ENCODE measurements at places on chromosomes 12 and 14.
A peak's percentile ranks its signal among the peaks of the same experiment; 100 is the strongest.

DNA sequence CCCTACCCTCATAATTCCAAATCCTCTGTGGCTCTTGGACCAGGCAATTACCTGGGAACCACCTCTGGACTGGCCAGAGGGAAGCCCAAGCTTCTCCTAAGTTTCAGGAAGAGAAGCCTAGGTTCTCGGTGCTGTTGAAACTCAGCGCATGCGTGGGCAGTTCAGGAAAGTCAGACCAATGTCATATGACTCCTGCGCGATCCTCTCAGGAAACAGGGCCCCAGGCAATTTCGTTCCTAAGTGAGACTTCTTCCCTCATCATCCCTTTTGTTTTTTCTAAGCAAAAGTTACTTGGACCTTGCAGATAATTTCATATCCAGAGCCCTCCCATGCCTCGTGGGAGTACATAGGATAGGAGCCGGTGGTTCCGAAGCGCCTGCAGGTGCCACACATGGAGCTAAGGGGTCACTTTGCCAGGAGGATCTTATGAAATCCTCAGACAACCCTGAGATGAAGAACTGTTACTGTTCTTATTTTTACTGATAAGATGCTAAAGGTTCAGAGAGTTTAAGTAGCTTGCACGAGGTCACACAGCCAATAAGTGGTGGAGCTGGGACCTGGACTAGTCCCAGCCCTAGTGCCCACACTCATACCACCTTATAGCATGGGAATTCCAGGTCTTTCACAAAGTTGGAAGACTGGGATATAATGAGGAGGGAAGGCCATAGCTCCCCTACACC lies 168.2 kb downstream of the ZFP36L1 start:
- peak; percentile 70 for DNase-seq

DNA sequence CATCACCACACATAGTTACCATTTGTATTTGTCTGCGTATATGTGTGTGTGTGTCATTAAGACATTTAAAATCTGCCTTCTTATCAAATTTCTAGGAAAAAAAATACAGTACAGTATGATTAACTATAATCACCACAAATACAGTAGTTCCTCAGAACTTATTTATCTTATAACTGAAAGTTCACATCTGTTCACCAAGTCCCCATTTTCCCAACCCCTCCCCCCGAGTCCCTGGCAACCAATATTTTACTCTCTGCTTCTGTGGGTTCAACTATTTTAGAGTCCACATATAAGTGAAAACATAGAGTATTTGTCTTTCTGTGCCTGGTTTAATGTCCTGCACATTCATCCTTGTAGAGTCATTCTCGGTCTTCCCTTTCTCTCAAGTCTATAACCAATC lies 12.3 kb downstream of the CAPS2 start:
- DNase-seq, result no peak

DNA sequence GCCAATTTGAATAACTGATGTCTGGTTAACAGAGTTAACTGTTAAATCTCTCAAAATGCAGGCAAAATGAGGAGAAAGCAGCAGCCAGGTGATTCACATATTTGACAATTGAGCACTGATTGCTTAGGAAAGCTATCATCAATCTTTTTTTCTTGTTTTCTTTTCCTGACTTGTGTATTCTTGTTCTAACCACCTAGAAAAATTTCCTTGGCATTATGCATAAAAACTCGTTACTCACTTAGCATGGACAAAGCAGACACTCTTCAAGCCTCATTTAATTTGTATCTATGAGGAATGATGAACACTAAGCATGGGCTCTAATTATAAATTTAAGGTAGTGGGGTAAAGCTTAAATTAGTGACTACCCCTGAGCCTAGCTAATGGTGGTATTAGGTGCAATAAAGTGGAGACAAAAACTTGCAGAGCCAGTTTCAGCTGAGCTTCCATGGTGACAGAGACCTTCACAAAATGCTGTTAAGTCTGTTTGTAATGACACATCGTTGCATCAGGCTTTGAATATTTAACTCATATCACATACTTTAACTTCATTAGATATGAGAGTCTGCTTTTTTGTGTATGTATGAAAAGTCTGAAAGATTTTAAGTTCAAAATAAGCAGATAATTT lies 52.0 kb downstream of the RASSF9 start:
- DNase-seq, result no peak

GRCh38 chr12:47349137-47350061 lies 269.6 kb upstream of the AMIGO2 start:
- DNase-seq, result no peak

DNA sequence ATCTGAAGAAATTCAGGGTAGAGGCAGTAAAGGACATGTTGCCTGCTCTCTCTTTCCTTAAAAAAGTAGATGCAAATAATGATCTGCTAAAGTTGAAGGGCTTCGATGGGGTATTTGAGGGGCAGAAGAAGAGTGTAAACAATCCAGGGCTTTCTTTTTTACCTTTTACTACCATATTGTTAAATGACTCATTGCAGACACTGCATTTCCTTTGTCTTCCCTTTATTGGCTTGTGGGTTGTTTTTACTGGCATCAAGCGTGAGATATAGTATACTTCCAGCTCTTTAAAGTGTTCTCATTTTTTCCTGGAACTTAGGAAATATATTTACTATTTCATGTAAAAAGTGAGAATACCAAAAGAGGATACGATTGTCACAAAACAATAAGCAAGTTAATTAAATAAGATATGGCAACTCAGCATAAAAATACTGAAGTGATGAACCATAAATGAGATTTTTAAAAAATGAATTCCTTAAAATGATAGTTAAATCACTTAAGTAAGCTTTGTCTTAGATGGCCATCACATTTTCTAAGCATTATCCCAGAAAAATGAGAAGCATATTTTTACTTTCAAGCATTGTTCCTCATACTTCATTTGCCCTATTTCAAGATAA lies 72.3 kb upstream of the KRAS start:
- DNase-seq, result no peak

- DNase-seq, result no peak
Observed at GRCh38 chr12:130473266-130473665, 135.6 kb downstream of the PIWIL1 start.

DNA sequence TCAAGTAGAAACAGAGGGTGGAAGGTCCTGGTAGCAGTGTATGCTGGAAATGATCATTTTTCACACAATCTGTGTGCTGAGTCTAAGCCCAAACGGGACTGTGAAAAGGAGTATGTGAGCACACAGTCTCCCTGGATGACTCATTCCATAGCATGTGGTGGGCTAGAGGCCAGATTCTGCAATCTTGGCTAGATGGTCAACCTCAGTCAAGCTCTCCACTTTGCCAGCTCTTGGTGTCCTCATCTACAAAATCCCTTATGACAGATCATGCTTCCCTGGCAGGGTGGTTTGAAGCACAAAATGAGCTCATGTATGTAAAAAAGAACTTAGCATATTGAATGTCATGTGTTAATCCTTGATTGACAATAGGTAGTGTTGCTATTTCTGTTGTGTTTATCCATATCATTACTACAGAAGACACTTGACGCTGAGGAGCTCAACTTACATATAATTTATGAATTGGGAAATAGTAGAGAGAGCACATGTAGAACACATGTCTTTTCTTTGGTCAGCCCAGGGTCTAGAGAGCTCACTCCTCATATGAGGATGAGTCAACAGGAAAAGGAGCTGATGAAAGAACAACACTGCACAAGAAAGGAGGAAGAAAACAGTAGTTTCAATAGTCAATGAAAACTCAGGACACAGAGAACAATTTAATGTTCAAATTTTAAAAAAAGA lies 517.5 kb downstream of the BCL11B start:
- no peak for DNase-seq

DNA sequence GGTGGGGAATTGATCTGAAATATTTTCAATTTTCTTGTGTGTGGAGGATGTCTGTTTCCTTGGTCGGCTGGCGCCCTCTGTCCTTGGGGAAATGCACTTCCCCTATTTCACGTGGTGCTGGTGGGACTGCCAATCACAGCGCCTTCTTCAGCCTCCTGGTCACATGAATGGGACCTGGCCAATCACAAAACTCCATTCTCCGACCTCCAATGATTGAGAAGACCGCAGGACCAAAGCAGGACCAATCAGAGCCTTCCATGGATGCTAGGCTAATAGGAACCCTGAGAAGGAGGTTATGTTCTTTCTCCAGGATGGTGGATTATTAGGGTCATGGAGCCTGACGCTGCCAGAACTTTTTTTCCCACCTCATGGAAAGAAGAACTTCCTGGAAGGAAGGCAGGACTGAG lies 188.7 kb downstream of the TTC8 start:
- no peak for DNase-seq

DNA sequence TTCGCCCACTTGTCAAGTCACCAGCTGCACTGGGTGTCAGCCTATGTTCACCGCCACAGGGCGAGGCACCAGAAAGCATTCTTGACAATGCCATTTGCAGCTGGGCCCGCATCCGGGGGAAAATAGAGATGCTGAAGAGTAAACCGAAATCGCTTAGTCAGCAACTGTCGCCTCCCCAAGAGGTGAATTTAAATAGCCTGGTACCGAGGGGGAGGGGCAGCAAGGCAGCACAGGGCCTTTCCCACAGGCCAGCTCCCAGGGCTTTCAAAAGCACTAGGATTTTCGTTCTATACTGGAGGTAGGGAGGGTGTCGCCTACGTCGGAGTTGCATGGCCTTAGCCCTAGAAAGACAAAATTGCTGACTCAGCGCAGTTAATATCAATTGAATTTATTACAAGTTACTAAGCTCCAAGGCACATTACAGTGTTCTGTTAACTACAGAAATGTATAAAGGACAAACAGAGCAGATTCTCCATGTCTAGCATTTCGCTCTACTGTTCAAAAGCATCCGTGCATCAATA lies 4.3 kb downstream of the IRF2BPL start:
- no peak for DNase-seq

GRCh38 chr12:107135177-107135576 lies 41.8 kb upstream of the CRY1 start:
- DNase-seq, result no peak

- DNase-seq, result no peak
Observed at GRCh38 chr12:55036326-55037115, 16.7 kb downstream of the NEUROD4 start.

DNA sequence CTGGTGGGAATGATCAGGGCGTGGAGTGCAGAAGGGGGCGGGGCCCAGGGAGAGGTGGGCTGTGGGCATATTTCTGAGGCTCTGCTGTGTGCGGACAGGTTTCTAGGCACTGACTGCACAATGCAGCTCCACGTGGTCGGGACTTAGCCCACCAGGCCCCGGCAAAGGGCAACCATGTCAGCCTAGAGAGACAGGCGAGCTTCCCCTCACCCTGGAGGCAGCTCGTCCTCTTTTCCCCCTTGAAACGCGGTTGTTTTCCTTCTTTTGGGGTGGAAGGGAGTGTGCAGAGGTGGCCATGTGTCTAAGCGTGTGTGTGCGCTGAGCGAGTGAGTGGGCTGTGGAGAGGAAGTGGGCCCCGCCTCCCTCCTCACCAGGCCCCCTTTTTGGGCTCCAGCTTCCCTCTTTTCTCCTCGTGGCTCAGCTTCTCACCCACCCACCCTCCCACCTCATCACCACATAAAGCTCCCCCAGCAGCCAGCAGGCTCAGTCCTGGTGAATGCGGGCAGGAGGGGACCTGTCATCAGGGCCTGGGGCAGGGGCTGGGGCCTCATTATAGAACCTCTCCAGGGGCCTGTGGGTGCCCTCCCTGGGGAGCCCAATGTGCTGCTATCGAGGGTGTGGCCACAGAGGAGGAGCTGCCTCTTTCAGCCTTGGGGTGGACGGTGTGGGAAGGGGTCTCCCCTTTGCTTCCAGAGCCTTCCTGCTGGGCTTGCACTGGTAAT lies 22.0 kb downstream of the LRTM2 start:
- no peak for DNase-seq

DNA sequence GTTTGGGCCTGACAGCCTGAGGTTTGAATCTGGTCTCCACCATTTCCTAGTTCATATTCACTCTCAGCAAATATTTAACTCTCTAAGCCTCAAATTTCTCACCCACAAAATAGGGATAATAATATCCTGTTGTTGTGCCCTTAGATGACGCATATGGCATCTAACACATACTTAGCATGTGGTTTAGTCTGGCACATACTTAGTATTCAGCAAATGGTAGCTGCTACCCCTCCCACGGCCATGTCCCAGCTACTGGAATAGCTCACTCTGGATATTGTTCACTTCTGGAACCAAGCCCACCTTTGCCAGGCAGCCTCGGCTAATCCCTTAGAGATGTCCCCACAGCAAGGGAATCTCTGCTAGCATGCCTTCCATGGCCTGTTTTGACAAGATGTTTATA lies 53.3 kb downstream of the BICD1 start:
- DNase-seq, result no peak

GRCh38 chr12:57564178-57564740 lies 14.4 kb downstream of the KIF5A start:
- DNase-seq, result no peak

DNA sequence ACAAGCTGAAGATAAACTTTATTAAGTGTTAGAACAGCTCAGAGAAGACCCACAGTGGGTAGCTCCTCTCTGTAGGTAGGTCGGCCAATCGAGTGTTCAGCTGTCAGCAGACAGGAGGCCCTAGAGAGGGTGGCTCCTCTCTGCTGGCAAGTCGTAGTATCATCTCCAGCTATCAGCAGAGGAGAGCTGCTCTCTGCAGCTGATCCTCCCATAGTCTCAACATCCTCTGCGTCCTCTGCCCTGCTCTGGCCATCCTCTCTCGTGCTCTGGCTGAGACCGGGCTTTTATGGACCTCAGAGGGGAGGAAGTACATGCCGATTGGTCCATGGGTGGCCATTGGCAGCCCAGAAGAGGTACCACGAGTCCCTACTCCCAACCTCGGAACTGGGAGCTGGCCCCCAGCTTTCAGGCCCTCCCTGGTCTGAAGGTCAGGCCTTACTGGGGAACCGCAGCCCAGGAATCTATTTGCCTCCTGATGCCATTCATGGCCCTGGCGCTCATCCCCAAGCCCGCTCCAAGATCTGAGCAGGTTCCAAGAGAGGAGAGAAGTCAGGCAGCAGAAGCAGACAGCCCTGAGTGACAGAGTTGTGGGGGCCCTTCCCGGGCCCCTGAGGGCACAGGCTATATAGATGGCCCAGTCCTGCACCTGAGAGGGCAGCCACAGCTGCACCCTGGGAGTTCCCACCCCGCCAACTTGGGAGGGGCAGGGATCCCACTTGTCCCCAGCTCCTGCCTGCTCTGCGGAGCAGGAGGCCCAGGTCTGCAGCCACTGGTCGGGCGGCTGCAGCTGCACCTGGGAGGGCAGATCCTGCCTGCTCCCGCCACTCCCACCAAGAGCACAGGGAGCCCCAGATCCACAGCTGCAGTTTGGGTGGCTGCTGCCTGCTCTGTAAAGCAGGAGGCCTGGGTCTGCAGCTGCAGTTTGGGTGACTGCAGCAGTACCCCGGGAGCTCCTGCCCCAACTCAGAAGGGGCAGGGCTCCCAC lies 3.5 kb upstream of the PWP1 start:
- no peak for DNase-seq

DNA sequence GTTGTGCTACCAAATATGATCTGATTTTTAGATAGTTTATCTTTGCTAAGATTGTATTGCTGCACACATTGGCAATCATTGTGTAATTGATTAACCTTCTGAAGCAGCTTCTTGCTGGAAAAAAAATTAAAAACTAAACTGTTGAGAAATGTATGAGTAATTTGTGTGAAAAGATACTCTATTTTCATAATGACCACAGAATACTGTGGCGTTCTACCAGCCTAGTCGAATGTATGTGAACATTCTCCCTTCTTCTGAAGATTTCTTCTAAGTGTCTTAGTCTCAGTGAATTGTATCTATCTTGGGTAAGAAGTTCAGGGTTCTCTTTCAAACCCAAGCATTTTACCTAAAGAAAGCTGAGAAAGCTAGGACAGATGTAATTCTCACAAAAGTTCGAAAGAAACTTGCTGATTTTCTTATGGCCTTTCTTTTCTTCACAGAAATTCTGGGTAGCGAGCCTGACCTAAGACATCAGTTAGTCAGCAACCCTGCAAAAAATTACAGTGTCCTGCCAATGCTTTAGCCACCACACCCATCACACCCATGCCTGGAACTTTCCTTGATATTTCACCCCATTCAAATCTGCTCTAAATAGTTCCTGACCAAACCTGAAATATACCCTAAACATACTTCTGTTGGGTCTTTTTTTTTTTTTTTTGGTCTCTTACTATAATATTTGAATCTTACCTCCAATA lies 27.1 kb upstream of the C12orf71 start:
- DNase-seq, result no peak

All from vagina (tissue), 2 donors.